ENCODE measurements at places on chromosomes 1 and 21.

- DNase-seq = no peak
Measured at GRCh38 chr21:15014221-15014620, 50.6 kb downstream of the NRIP1 start.

GRCh38 chr1:98468111-98468717, 193.3 kb upstream of the SNX7 start:
- no peak for DNase-seq

DNA sequence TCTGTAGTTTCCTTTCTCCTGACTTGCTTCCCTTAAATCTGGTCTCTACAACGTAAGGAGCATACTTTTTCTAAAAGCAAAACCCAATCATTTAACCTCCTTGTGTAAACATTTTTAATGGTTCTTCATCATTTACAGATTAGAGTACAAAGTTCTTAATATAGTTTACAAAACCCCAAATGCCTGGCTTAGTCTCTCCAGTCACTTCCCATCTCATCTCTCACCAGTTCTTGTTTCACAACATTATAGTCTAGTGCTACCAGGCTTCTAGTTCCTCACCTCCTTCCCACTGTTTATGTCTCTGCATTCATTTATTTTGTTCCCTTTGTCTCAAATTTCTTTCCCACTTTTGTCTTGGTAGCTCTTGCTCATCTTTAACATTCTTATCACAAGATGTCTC, 168.4 kb downstream of the FASLG start:
- no peak for DNase-seq

GRCh38 chr1:164578479-164579200, 19.7 kb downstream of the PBX1 start:
- DNase-seq = no peak

GRCh38 chr1:161905269-161905884, 118.3 kb downstream of the OLFML2B start:
- no peak for DNase-seq

GRCh38 chr1:46550751-46551231, 656 bp downstream of the KNCN start:
- no peak for DNase-seq

GRCh38 chr1:108560189-108560873, 431 bp downstream of the EEIG2 start:
- no peak for DNase-seq

DNA sequence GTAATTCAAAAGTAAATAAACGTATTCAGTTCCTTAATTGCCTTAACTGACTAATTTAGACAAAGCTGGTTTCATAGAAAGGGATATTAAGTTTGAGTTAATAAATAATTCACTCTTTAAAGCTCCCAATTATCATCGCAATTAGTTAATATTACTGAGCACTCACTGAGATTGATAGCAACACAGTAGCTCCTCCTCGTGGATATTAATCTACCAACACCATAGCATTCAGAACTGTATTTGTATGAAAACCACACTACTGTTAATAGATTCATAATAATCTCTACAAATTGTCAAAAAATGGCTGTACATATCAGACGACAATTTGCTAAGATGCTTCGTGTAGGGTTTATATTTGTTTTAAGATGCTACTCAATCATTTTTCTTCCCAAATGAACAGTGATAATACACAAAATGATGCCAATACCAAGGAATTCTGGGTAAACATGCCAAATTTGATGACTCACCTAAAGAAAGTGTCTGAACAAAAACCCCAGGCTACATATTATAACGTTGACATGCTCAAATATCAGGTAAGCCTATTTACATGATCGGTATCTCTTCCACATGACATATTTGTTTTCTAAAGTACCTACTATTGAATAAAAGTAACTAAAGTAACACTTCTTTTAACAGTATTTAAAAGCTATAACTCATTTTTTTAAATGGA, 18.8 kb upstream of the DYNLT5 start:
- DNase-seq = no peak

GRCh38 chr1:197989058-197989457, 71.9 kb downstream of the LHX9 start:
- DNase-seq = no peak

DNA sequence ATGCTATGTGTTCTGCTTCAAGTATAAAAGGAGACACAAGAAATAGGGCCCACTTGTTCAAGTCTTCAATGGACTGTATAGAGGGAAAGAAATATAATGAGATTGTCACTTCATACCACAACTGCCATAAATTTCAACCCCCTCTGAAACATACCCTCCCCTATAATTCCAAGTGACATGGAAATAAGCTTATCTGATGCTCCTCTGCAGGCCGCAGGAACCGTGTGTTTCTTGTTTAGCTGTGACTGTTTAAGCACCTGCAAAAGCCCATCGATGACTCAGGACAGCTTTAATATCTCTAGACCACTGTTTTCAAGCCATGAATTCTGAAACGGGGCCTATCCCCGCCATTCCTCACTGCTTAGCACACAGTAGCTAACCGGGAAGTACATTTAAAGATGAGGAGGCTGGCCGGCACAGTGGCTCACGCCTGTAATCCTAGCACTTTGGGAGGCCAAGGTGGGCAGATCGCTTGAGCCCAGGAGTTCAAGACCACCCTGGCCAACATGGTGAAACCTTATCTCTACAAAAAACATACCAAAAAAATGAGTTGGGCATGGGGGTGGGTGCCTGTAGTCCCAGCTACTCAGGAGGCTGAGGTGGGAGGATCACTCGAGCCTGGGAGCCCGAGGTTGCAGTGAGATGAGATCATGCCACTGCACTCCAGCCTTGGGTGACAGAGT, 4.2 kb downstream of the HLCS start:
- DNase-seq = no peak

DNA sequence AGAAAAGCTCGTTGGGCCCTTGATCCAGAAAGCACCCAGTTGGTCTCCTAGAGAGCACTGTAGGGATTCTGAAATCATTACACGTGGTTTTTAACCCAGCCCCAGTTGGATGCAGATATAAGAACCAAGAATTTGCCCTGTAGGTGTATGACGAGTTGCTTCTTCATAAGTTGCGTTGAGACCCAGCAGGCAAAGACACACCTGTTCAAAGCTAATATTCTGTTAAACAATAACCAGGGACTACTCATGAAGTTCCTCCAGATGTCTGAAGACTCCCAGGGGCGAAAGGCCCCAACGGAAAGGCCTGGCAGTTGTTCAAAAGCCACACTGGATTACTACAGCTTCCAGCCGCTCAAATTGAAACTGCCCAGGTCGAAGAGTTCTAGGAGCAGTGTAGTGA, 88.6 kb upstream of the HNRNPU start:
- DNase-seq = no peak

DNA sequence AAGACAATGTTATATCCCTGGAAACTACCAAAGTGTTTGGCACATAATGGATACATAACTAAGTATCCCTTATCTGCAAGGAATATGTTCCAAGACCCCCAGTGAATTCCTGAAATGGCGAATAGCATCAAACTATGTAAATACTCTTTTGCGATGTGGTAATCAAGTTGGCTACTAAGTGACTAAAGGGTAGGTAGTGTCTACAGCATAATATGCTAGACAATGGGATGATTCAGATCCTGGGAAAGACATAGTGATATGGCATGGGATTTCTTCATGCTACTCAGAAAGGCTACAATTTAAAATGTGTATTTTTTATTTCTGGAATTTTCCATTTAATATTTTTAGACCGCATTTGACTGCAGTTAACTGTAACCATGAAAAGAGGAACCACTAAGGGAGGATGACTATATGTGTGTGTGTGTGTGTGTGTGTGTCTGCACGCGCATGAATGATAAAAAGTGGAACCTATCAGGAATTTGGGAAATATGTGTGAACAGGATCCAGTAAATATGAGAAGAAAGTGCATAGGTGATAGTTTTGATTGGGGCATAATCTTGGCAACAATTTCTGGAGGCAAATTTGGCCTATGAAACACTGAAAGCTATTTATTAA, 1899.9 kb downstream of the NCAM2 start:
- DNase-seq = no peak

GRCh38 chr1:72483846-72484357, 201.6 kb upstream of the NEGR1 start:
- no peak for DNase-seq

DNA sequence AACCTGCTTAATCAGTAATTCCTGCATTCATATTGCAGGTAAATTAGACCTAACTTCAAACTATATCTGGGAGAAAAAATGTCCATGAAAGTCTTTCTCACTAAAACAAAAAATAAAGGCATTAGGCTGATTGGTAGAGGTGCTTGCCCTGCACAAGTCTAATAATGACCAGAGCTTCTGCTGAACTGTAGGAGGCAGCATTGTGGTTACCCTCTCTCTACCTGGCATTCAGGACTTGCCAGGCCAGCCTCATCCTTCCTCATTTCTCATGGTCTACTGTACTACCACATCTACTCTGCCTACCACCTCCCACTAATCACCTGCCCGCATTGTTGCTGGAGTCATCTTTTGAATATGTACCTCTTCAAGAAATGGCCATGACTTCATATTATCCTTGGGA, 60.8 kb upstream of the KRTAP11-1 start:
- no peak for DNase-seq

GRCh38 chr1:27517907-27518718, 28.1 kb upstream of the WASF2 start:
- DNase-seq = no peak

DNA sequence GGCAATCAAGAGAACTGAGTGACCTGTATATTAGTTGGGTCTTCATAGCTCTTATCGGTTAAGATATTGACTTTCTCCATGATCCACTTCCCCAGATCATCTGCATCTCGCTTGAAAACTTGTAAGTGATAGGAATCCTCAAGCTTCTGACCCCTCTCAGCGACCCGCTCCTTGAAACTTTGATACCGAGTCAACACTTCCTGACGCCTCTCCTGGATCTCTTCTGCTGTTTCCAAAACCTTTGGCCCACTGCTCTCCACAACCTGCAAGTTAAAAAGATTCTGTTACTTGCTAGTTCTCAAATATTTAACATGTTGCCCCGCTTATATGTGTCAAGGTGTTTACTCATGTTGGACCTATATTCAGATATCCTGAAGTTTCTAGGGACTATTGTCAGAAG, 1.4 kb downstream of the SPTA1 start:
- DNase-seq = no peak

GRCh38 chr21:14603202-14603601, 57.1 kb upstream of the SAMSN1 start:
- DNase-seq = no peak

DNA sequence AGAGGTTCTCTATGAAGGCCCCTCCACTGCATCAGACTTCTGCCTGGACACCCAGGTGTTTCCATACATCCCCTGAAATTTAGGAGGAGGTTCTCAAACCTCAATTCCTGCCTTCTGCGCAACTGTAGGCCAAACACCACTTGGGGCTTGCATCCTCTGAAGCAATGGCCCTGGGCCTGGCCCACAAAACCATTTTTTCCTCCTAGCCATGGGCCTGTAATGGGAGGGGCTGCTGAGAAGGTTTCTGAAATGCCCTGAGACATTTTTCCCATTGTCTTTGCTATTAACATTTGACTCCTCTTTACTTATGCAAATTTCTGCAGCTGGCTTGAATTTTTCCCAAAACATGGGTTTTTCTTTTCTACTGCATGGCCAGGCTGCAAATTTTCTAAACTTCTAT, 37.9 kb upstream of the PTPRC start:
- DNase-seq = no peak

Measured in stimulated activated CD8-positive, alpha-beta memory T cell treated with anti-CD3 and anti-CD28 coated beads, Interleukin-4, amount 100 ng/mL, for 1 hour (primary cell).